ENCODE measurements at places on chromosomes 4 and X.

DNA sequence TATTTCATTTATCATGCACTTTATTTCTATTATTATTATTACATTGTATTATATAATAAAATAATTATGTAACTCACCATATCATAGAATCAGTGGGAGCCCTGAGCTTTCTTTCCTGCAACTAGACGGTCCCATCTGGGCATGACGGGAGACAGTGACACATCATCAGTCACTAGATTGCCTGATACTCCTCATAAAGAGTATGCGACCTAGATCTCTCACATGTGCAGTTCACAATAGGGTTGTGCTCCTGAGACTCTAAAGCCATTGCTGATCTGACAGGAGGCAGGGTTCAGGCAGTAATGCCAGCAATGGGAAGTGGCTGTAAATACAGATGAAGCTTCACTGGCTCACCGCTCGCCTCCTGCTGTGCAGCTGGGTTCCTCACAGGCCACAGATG is 62.3 kb downstream of the DMD start:
- no peak for DNase-seq

GRCh38 chrX:70754169-70754848 is 154.2 kb downstream of the TEX11 start:
- DNase-seq = no peak

GRCh38 chr4:176979416-176979815 is 186.7 kb upstream of the VEGFC start:
- DNase-seq = no peak

- DNase-seq = no peak
Observed at GRCh38 chr4:15929540-15929939, 9.0 kb downstream of the FGFBP1 start.

DNA sequence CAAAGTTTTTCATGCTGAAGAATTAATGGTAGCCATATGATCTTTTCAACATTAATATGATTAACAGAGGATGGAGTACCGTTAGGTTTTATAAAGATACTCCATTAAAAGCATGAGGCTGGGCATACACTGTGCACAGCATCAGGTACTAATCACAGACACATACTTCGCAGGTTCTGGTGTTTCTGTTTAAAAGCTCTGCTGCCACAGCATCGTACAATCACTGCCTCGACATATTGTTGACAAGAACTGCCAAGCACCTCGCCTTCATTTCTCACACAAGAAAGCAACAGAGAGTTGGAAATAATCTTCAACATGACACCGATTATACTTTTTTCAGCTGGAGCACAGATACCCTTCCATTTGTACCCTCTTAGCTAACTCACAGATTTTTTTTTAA is 753.4 kb upstream of the FAM241A start:
- no peak for DNase-seq

DNA sequence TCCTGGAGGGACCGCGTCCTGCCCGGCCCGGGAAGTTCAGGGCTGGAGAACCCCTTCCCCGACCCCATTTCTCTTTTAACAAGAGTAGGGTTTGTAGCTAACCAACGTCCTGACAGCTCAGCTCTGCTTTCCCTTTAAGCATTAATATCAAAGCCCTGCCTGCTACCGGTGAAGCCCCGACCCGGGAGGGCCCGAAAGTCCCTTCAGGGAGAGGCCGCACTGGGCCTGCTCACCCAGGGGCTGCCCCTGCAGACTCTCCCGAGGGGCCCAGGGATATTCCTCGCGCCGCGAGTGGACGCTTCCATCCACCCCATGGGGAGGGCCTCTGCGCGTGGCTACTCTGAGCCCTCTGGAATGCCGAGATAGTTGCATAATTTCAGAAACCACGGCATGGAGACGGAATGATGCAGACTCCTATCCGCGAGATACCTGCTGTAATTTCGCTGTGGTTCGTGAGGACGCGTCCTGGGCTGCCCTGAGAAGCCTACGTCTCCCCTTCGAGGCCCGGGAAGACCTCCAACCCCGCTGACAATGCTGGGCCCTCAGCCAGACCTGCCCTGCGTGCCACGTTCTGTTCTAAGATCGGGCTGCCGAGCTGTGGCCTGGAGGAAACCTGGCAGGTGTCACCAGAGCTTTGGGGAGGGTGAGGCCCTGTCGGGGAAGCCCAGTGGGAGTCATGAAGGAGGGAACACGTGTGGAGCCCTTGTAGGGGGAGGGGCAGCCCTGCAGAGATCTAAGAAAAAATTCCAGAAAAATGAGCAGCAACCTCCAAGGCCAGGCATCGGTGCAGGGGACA is 999 bp upstream of the CTBP1 start:
- no peak for DNase-seq

DNA sequence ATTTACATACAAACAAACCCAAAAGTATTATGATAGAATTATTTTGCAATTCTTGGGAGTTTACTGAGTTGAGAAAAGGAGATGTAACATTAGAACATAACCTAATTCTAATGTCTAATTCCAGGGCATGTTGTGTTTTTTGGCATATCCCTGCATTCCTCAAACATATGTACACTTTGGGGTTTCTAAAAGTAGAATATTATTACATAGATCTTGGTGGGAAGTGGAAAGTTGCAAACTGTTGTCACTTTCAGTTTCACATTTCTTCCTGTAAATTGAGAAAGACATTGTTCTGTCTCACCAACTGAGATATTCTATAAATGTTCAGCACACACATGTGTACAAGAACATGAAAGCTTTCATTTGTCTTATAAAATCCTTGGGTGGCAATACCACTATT is 24.4 kb upstream of the GBA3 start:
- no peak for DNase-seq

All from cerebellar cortex (tissue), 1 donor.